ENCODE measurements at places on chromosomes 6 and 20. TPM values are rescaled to one million over a fixed set of nuclear protein-coding genes. Genes with fewer than 3 reads are reported as not detected.
A peak's percentile ranks its signal among the peaks of the same experiment; 100 is the strongest.

GRCh38 chr6:142207265-142207877, 60.3 kb downstream of the VTA1 start:
- H3K4me3 ChIP-seq = no peak overlapping the region
- peaks cover 14% of the 10 kb centered on the region for H3K36me3 ChIP-seq
- no peaks in the 10 kb centered on the region for H3K27me3 ChIP-seq
- no peaks in the 10 kb centered on the region for H3K4me1 ChIP-seq
- DNase-seq = no peak
- H3K27ac ChIP-seq = no peak overlapping the region

The EPB41L1 gene
- polyA plus RNA-seq = 26.5 TPM

DNA sequence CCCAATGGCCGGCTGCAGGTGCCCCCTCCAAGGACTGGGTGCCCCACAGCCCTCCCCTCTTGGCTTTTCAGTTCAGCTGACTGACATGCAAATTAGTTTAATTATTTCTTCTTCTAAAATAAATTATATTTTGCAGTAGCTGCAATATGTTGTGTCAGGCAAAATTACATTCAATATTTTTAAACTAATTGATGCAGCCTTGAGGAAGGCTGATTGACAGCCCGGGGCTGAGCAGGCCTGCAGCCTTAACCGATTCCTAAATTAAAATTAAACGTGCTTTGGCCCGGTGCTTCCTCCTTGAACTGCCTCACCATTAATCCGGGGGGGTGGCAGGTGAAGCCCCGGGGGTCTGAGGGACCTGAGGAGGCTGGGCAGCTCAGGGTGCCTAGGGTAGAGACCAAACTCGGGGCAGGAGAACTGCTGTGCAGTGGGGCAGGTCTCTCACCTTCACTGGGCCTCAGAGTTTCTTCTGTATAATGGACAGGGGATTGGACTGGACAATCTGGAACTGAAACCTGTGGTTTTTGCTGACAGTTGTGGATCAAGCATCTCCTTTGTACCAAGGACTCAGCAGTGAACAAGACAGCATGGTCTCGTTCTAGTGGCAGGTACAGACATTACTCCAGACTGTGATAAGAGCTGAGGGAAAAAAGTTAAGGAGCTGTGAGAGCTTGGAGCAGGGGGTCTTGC, 72.5 kb downstream of the CD40 start:
- no peak overlapping the region for H3K4me3 ChIP-seq
- H3K36me3 ChIP-seq = no peaks in the 10 kb centered on the region
- H3K27me3 ChIP-seq = peaks cover 2% of the 10 kb centered on the region
- no peaks in the 10 kb centered on the region for H3K4me1 ChIP-seq
- no peak for DNase-seq

DNA sequence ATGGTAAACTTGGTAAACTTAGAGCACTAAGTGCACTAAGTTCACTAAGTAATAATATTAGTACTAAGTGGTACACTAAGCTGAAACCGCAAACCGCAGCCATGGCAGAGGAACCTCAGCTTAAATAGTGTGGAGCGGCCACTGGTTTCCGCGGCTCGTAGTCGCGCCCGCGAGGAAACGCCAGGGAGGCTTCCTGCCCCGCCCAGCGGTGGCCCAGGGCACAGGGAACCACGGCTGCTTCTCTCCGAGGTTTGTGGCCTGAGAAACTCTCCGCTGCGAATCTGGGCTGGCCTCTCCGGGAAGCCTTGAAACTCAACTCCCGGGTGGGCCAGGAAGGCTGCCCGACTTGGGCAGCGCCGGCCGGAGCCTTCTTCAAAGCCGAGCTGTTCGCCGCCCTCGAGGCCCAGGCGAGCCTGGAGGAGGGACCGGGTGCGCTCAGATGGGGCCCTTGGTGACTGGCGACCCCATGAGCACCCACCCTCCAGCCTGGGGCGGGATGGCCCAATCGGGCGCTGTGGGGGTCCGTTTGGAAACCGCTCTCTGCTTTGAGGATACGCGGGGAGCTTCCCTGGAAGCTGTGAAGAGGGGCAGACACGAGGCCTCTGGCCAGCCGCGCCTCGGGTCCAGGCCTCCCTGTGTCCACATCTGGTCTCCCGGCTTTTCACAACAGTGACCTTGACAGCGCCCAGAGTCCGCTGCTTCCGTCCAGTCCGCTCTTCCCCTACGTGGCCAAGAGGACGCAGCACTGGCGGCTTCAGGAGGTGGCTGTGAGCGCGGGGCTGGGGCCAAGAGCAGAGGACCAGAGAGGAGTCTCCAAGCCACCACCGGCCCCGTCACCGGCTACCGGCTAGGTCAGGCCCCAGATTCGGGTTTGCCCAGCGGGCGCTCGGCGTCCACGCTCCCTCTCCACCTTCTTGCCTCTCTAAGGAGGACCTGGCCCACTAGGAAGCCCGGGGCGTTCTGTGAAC, 25.4 kb upstream of the HLA-E start:
- peak; percentile 44 for DNase-seq
- no peaks in the 10 kb centered on the region for H3K36me3 ChIP-seq
- no peak overlapping the region for H3K4me3 ChIP-seq
- H3K27me3 ChIP-seq = peaks cover 77% of the 10 kb centered on the region
- H3K4me1 ChIP-seq = peaks cover 2% of the 10 kb centered on the region
- no peak overlapping the region for H3K27ac ChIP-seq

The CNKSR3 gene
- 11.6 TPM for polyA plus RNA-seq

DNA sequence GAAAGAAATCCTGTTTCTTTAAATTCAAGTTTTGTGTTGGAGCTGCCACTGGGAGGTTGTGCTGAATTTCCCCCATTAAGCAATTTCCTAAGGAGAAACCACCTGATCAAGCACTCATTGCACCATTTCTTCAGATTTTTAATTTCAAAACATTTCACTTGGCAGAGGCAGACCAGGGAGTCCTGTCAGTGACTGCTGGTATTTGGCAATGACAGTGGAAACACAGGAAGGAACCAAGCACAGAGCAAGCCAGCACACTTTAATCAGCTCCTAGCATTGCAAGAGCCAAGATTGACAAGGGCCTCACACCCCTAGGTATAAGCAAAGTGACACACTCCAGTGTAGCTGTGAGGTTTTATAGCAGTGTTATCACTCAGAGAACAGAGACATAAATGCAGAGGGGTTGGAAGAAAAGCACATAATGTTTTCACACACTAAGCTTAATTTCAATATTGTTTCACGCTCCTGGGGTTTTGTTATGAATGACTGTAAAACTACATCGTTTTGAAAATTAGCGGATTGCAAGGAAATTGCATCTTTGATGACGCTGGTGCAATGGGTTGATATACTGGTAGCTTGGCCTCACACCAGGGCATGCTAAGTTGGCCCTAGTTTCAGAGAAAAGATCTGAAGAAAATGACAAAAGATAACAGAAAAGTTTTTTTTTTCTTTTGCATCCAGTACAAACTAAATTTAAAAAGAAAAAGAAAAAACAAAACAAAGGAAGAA, 768.4 kb downstream of the TFAP2A start:
- no peak overlapping the region for H3K27ac ChIP-seq

- H3K27ac ChIP-seq = peak overlapping the region; percentile 20
- H3K4me1 ChIP-seq = no peaks in the 10 kb centered on the region
- no peak overlapping the region for H3K4me3 ChIP-seq
These were observed 2.1 kb upstream of the PERP start for GRCh38 chr6:138109042-138109997.

The CD109 gene
- not detected for polyA plus RNA-seq

- H3K27me3 ChIP-seq = no peaks in the 10 kb centered on the region
- no peaks in the 10 kb centered on the region for H3K4me1 ChIP-seq
- DNase-seq = no peak
- H3K4me3 ChIP-seq = no peak overlapping the region
- no peak overlapping the region for H3K27ac ChIP-seq
- H3K36me3 ChIP-seq = no peaks in the 10 kb centered on the region
These were observed 208.6 kb upstream of the MCHR2 start for GRCh38 chr6:100202417-100203194.

DNA sequence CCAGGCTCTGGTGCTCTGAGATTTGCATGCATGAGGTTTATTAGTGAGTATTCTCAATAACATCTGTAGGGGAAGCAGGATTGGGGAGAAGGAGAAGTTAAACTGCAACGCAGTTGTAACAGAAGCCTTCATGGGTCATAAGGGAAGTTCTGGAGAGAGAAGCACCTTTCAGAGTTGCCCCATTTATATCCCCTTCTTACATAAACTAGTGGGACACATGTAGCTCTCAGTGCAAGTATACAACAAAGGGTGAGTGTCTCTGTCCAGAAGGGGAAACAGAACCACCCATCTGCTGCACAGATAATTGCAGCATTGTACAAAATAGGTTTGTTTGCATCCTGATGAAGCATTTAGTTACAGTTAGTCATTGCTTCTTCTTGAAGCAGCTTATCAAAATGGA, 4.3 kb upstream of the ADGB start:
- no peaks in the 10 kb centered on the region for H3K36me3 ChIP-seq
- no peak overlapping the region for H3K4me3 ChIP-seq
- no peak for DNase-seq
- no peak overlapping the region for H3K27ac ChIP-seq

- H3K4me1 ChIP-seq = no peaks in the 10 kb centered on the region
- H3K27me3 ChIP-seq = no peaks in the 10 kb centered on the region
- no peaks in the 10 kb centered on the region for H3K36me3 ChIP-seq
- no peak for DNase-seq
- H3K4me3 ChIP-seq = no peak overlapping the region
These were observed 527.8 kb upstream of the RNF217 start for GRCh38 chr6:124434421-124434820.

- no peak overlapping the region for H3K27ac ChIP-seq
- H3K4me1 ChIP-seq = no peaks in the 10 kb centered on the region
- no peak for DNase-seq
- no peaks in the 10 kb centered on the region for H3K36me3 ChIP-seq
- H3K4me3 ChIP-seq = no peak overlapping the region
These were observed 189.3 kb downstream of the PREX1 start for GRCh38 chr20:48638546-48638945.

- H3K27ac ChIP-seq = no peak overlapping the region
- no peak overlapping the region for H3K4me3 ChIP-seq
- no peak for DNase-seq
- no peaks in the 10 kb centered on the region for H3K4me1 ChIP-seq
- peaks cover 20% of the 10 kb centered on the region for H3K27me3 ChIP-seq
These were observed 33.2 kb downstream of the CDH22 start for GRCh38 chr20:46275091-46275490.

DNA sequence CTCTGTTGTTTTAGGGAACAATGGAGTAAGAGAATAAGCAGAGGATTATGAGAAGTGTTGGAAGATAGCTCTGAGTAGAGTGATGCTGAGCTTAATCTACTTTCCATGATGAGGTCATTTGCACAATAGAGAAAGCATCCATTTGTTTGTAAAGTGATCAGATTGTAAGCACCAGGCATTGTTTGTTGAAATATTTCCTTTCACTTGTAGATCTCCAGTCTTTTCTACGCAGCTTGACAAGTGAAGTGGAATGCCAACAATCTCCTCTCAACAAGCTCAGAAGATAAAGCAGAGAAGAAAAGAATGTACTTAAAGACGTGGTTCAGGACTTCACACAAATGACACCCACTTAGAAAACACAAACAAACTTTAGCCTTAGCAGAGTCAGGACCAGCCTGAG, 80.1 kb upstream of the MARCKS start:
- no peak overlapping the region for H3K27ac ChIP-seq
- H3K4me3 ChIP-seq = no peak overlapping the region
- H3K36me3 ChIP-seq = no peaks in the 10 kb centered on the region

DNA sequence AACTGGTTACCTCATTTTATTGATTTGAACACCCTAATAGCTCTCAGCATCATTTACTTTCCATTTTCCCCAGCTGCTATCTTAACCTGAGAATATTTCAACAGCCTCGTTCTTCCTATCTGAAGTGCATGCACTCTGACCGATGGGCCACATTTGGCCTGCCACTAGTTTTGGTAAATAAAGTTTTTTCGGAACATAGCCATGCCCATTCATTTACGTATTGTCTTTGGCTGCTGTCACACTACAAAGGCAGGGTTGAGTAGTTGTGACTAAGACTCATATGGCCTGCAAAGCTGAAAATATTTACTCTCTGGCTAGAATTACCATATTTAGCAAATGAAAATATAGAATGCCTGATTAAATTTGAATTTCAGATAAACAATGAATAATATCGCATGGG, 10.8 kb downstream of the ADGRF4 start:
- H3K27ac ChIP-seq = no peak overlapping the region
- H3K36me3 ChIP-seq = no peaks in the 10 kb centered on the region
- H3K4me3 ChIP-seq = no peak overlapping the region
- peaks cover 2% of the 10 kb centered on the region for H3K27me3 ChIP-seq
- DNase-seq = no peak

- peak; percentile 30 for DNase-seq
- H3K36me3 ChIP-seq = no peaks in the 10 kb centered on the region
- no peak overlapping the region for H3K27ac ChIP-seq
- no peaks in the 10 kb centered on the region for H3K27me3 ChIP-seq
These were observed 29.6 kb upstream of the LGSN start for GRCh38 chr6:63349401-63349800.

The JPH2 gene
- 3.6 TPM for polyA plus RNA-seq

GRCh38 chr6:137362878-137363804, 131.1 kb downstream of the OLIG3 start:
- H3K4me3 ChIP-seq = no peak overlapping the region

The KHDC1 gene
- polyA plus RNA-seq = not detected

DNA sequence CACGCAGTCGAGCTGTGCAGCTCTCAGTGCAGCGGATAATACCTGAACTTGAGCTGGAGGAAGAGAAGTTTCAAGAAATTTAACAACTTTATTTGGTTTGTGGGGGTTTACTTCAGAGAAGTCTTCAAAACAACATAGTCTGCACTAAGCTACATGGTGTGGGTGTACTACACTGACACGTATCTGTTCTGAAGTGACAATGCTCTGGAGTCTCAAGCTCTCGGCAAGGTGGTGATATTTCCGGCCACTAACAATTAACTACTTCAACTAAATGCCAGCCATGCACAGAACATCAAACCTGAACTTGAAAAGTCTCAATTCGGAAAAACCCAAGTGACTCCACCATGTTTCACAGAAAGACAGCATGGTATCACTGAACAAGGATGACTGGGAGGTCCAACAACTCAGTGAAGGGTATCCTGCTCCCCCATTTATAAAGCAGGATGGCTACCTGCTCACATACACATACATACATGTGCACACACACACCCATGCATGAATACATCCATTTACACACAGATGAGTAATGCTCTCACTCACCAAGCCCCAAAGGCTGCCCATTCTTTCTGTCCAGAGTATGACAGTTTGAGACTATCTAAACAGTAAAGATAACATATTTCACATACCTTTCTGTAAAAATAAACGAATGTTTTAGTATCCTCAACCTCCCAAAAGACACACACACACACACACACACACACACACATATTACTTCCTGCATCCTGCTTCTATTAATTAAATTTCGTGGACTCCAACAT, 15.4 kb upstream of the ANKRD60 start:
- no peak overlapping the region for H3K27ac ChIP-seq
- peaks cover 20% of the 10 kb centered on the region for H3K36me3 ChIP-seq
- H3K27me3 ChIP-seq = no peaks in the 10 kb centered on the region
- no peaks in the 10 kb centered on the region for H3K4me1 ChIP-seq
- H3K4me3 ChIP-seq = no peak overlapping the region
- no peak for DNase-seq

Data from small intestine (tissue), 16 donors.